AG08396 (cell line): ENCODE measurements at places on chromosomes 6 and 20.

GRCh38 chr6:101722991-101723579 is 329.6 kb downstream of the GRIK2 start:
- DNase-seq = peak; percentile 3

DNA sequence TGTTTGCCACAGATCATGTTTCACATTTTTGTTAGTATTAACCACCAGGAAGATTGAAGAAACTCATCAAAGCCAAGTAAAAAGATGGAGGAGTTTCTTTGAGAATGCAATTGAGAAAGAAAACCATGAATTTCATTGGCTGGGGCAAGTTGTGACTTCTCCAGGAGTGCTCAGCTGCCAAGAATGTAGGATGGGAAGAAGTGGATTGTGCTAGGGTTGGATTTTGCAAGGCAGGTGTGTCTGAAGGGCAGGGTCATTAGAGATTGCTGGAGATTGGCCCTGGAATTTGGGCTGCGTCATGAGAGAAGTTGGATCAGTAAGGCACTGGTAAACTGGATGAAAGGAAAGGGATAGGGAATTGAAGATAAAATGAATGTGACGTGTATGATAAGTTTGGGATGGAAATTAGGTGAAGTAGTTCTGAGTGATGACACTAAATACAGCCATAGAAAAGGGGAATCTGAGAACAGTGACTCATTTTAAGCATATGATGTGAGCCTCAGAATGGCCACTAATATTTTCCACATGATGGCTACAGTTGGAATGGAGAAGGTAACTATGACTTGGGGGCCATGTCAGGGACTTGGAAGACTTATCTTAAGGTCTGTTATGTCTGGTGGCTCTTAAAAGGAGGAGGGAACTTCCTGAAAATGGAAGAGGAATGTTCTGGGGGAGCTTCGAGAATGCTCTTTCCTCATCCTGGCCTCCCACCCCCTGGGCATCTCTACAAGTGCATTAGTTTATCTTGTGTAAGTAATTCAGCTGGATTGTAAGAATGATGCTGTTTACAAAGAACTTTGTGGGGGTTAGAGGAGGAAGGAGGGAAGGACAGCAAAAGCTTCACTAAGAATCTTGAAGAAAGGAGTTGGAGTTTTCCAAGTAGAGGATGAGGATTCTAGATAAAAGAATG is 27.8 kb upstream of the ERVFRD-1 start:
- no peak for DNase-seq

- DNase-seq = no peak
Observed at GRCh38 chr6:138440758-138441357, 36.8 kb downstream of the HEBP2 start.

GRCh38 chr6:151240791-151241642 is 1.2 kb downstream of the AKAP12 start:
- DNase-seq = peak; percentile 63

DNA sequence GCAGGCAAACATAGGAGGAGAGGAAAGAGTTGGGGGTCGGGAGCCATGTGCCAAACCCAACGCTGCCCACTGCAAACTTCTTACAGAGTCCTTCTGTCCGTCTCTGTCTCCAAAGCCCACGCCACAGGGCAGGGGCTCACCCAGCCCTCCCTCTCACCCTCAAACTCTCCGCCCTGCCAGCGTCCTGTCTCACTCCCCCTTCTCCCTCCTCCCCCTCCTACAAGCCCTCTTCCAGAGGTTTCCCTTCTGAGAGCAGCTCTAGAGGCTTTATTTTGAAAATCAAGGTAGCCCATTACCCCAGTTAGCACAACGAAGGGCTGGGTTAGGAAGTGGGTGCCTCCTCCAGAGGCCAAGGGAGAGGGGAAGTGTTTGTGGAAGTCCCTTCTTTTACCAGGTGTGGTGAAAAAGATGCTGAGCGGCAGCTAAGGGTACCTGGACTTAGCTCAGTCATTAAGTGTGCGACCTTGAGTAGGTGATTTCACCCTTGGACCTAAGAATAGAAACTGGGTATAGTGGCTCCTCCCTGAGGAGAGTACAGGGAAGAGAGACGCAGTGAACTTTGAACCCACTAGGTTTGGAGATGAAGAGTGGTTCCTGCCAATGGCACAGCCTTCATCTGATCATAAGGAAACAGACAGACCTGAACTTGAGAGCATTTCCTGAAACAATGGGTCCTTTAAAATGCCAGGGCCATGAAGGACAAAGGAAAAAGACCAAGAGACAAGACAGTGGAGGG is 123.8 kb downstream of the BANF2 start:
- no peak for DNase-seq
